ENCODE measurements at places on chromosomes 4 and X. TPM values are rescaled to one million over a fixed set of nuclear protein-coding genes. Genes with fewer than 3 reads are reported as not detected.
A peak's percentile ranks its signal among the peaks of the same experiment; 100 is the strongest.

NXF2B gene
- not detected for total RNA-seq

UNC5C gene
- not detected for total RNA-seq

TLR3 gene
- 1.1 TPM for total RNA-seq

PPP3CA gene
- total RNA-seq: 31.1 TPM

EDA gene
- 2.3 TPM for total RNA-seq

SORCS2 gene
- total RNA-seq: not detected

FAM47C gene
- not detected for total RNA-seq

TACR3 gene
- not detected for total RNA-seq

GYPA gene
- total RNA-seq: not detected

SOWAHB gene
- not detected for total RNA-seq

SMPX gene
- not detected for total RNA-seq

DKK2 gene
- not detected for total RNA-seq

TMEM271 gene
- not detected for total RNA-seq

EXOC1L gene
- total RNA-seq: not detected

AFF2 gene
- total RNA-seq: 0.68 TPM

- H3K4me3 ChIP-seq: no peak overlapping the region
- H3K27ac ChIP-seq: no peak overlapping the region
- no peak for DNase-seq
Observed at GRCh38 chrX:71420686-71421085, 54.5 kb downstream of the TAF1 start.

GRCh38 chr4:73683033-73683432 is 57.3 kb upstream of the CXCL8 start:
- DNase-seq: no peak
- H3K27me3 ChIP-seq: peaks cover 3% of the 10 kb centered on the region
- no peak overlapping the region for H3K4me3 ChIP-seq

- H3K4me1 ChIP-seq: no peaks in the 10 kb centered on the region
- H3K27ac ChIP-seq: no peak overlapping the region
- H3K4me3 ChIP-seq: no peak overlapping the region
- no peak for DNase-seq
Observed at GRCh38 chr4:128461291-128462102, 173.9 kb upstream of the PGRMC2 start.

GRCh38 chr4:101346351-101347266 is 717 bp downstream of the PPP3CA start:
- H3K4me1 ChIP-seq: peaks cover 19% of the 10 kb centered on the region
- H3K27me3 ChIP-seq: peaks cover 26% of the 10 kb centered on the region
- peaks cover 7% of the 10 kb centered on the region for H3K36me3 ChIP-seq
- H3K27ac ChIP-seq: peak overlapping the region; percentile 95
- peak overlapping the region; percentile 95 for H3K4me3 ChIP-seq

GRCh38 chr4:108397850-108398249 is 222.5 kb upstream of the RPL34 start:
- H3K4me3 ChIP-seq: no peak overlapping the region
- H3K27me3 ChIP-seq: peaks cover 2% of the 10 kb centered on the region
- H3K27ac ChIP-seq: no peak overlapping the region

DNA sequence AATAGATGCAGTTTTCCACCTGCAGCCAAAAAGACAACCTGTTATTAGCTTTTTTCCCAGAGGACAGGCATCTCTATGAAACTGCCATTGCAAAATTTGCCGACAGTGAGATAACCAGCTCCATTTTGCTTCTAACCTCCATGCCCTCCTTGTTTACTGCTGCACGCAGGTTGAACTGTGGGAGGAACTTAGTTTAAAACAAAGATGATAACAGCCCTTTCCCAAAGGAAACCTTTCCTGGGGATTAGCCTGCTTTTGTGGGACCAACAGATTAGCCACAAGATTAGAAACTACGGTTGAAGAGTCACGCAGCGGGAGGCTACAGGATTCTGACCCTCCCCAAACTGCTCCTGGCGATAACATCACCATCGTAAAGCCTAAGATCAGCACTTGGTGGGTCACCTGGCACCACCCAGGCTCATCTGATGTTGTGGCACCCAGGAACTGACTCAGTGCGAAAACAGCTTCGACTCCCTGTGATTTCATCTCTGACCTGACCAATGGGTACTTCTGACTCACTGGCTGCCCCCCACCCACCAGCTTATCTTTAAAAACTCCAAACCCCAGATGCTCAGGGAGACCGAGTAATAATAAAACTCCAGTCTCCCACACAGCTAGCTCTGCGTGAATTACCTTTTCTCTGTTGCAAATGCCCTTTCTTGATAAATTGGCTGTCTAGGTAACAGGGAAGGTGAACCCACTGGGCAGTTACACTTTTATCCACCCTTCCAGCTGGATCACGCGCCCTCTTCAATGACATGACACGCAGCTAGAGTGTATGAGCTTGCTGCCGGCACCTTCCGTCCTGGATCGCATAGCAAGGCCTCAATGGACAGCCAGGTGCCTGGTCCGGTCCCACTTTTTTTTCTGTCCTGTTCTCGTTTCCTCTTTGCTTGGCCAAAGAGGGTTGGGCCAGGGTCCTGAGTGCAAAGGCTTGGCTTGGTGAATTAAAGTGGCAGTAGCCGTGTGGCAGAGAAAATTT is 27.2 kb downstream of the NOP14 start:
- H3K27me3 ChIP-seq: no peaks in the 10 kb centered on the region
- H3K4me3 ChIP-seq: peak overlapping the region; percentile 87
- H3K36me3 ChIP-seq: peaks cover 13% of the 10 kb centered on the region
- DNase-seq: peak; percentile 32
- peaks cover 37% of the 10 kb centered on the region for H3K4me1 ChIP-seq
- H3K27ac ChIP-seq: peak overlapping the region; percentile 88

DNA sequence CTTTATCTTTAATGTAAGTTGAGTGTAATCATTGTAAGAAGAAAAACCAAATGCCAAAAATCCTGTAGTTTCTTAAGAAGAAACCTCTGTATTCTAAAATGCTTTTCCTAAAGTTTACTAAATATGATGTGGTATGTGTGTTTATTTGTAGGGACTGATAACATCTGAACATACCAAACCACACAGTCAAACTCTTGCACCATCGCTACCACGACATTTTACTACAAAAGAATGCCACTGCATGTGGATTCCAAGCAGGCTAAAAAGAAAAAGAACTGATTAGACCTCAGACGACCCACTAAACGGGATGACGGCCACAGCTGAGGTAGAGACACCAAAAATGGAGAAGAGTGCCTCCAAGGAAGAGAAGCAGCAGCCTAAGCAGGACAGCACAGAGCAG is 46.1 kb downstream of the LAS1L start:
- H3K4me3 ChIP-seq: no peak overlapping the region
- H3K27ac ChIP-seq: no peak overlapping the region
- no peaks in the 10 kb centered on the region for H3K36me3 ChIP-seq
- H3K27me3 ChIP-seq: no peaks in the 10 kb centered on the region
- no peak for DNase-seq
- H3K4me1 ChIP-seq: no peaks in the 10 kb centered on the region

DNA sequence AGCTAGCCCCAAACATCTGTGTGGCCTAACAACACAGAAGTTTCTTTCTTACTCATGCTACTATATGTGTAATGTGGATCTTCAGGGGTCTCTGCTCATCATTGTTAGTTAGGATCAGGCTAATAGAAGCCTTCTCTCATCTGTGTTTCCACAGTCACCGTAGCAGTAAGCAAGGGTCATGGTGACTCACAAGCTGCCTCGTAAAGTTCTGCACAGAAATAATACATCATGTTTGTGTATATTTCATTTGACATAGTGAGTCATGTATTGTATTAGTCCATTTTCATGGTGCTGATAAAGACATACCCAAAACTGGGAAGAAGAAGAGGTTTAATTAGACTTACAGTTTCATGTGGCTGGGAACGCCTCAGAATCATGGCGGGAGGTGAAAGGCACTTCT is 38.7 kb downstream of the SLC4A4 start:
- H3K27ac ChIP-seq: no peak overlapping the region
- H3K4me3 ChIP-seq: no peak overlapping the region
- no peaks in the 10 kb centered on the region for H3K36me3 ChIP-seq
- DNase-seq: no peak

GRCh38 chrX:17086317-17086716 is 139.9 kb downstream of the REPS2 start:
- no peak overlapping the region for H3K4me3 ChIP-seq
- peaks cover 3% of the 10 kb centered on the region for H3K27me3 ChIP-seq
- no peaks in the 10 kb centered on the region for H3K36me3 ChIP-seq
- no peak overlapping the region for H3K27ac ChIP-seq

- H3K4me1 ChIP-seq: no peaks in the 10 kb centered on the region
- no peak overlapping the region for H3K4me3 ChIP-seq
- no peak overlapping the region for H3K27ac ChIP-seq
Observed at GRCh38 chrX:12595720-12596119, 195.5 kb upstream of the PRPS2 start.

GRCh38 chrX:116142976-116143375 is 27.6 kb upstream of the AGTR2 start:
- no peaks in the 10 kb centered on the region for H3K36me3 ChIP-seq
- no peaks in the 10 kb centered on the region for H3K4me1 ChIP-seq
- H3K27ac ChIP-seq: no peak overlapping the region
- no peak overlapping the region for H3K4me3 ChIP-seq

GRCh38 chrX:69060631-69061408 is 104.4 kb downstream of the PJA1 start:
- no peak overlapping the region for H3K4me3 ChIP-seq
- DNase-seq: no peak
- no peaks in the 10 kb centered on the region for H3K36me3 ChIP-seq
- H3K27ac ChIP-seq: no peak overlapping the region

DNA sequence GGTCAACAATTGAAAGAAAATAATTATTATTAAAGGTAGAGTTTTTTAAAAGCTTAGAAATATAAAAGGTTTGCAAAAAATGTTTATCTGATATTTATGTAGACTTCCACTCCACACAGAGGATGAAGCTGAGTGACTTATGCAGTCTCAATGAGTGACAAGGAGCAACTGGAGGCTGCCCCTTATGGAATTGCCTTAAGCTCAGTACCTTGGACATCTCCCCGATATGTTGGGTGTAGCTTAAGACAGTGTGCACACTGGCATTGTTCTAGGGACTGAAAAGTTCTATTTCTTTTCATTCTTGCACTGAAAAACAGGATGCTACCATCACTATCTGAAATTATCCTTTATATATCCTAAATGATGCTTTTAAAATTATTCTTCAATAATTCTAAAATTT is 292.1 kb downstream of the PRDM5 start:
- no peaks in the 10 kb centered on the region for H3K27me3 ChIP-seq
- no peaks in the 10 kb centered on the region for H3K36me3 ChIP-seq
- H3K4me3 ChIP-seq: no peak overlapping the region
- no peaks in the 10 kb centered on the region for H3K4me1 ChIP-seq
- H3K27ac ChIP-seq: no peak overlapping the region
- DNase-seq: no peak

GRCh38 chrX:43870758-43871419 is 11.4 kb downstream of the MAOB start:
- no peak for DNase-seq
- H3K27ac ChIP-seq: no peak overlapping the region
- no peaks in the 10 kb centered on the region for H3K36me3 ChIP-seq
- H3K4me1 ChIP-seq: no peaks in the 10 kb centered on the region
- H3K27me3 ChIP-seq: no peaks in the 10 kb centered on the region

GRCh38 chr4:169818063-169818679 is 60.4 kb upstream of the HPF1 start:
- no peaks in the 10 kb centered on the region for H3K36me3 ChIP-seq
- no peak overlapping the region for H3K27ac ChIP-seq
- H3K27me3 ChIP-seq: peaks cover 11% of the 10 kb centered on the region
- DNase-seq: no peak

- H3K36me3 ChIP-seq: no peaks in the 10 kb centered on the region
- H3K27ac ChIP-seq: no peak overlapping the region
- H3K4me3 ChIP-seq: no peak overlapping the region
- H3K27me3 ChIP-seq: no peaks in the 10 kb centered on the region
- no peaks in the 10 kb centered on the region for H3K4me1 ChIP-seq
Observed at GRCh38 chrX:4570151-4570550, 856.7 kb upstream of the PRKX start.

- no peak overlapping the region for H3K27ac ChIP-seq
- H3K4me1 ChIP-seq: no peaks in the 10 kb centered on the region
- H3K36me3 ChIP-seq: no peaks in the 10 kb centered on the region
- no peak overlapping the region for H3K4me3 ChIP-seq
- no peaks in the 10 kb centered on the region for H3K27me3 ChIP-seq
Observed at GRCh38 chr4:126375462-126376054, 1060.8 kb downstream of the FAT4 start.

DNA sequence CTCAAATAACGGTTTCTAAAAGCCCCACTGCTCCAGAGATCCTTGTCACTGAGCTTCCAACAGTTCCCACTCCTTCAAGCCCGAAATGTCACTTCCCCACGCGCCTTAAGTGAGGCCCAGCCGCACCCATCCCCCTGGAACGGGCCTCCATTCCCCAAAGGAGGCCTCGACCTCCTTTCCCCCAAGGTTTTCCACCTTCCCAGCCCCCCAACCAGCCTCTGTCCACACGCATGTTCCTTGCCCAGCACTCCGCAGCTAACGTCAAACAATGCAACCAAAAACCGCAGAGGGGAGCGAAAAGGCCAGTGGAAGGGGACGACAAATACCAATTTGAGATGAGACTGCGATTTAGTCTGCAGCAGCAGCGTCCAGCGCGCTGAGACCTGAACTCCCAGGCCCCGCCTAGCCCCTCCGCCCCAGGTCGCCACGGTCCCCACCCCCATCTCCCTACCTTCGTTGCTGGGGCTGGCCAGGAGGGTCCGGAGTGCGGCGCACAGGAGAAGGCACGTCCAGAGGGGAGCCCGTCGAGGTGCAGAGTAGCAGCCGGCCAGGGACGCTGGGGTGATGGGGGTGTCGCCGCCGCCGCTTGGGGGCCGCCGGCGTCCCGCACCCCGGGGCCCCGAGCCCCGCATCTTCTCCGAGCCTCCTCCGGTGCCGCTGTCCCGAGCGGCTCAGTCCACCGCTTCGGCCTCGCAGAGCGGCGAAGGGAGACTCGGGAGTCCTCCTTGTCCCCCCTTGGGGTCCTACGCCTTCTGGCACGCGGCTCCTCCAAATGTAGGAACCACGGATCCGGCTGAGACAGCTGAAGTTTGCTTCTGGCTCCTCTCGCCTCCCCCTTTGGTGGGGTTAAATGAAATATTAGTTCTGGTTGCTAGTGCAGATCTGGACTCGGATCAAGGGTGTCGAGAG is 924 bp downstream of the EPHA5 start:
- H3K36me3 ChIP-seq: peaks cover 3% of the 10 kb centered on the region
- no peak overlapping the region for H3K27ac ChIP-seq
- H3K4me1 ChIP-seq: peaks cover 2% of the 10 kb centered on the region

- H3K4me1 ChIP-seq: no peaks in the 10 kb centered on the region
- no peak for DNase-seq
- no peak overlapping the region for H3K4me3 ChIP-seq
- H3K36me3 ChIP-seq: no peaks in the 10 kb centered on the region
Observed at GRCh38 chr4:41176340-41176739, 38.0 kb downstream of the APBB2 start.

DNA sequence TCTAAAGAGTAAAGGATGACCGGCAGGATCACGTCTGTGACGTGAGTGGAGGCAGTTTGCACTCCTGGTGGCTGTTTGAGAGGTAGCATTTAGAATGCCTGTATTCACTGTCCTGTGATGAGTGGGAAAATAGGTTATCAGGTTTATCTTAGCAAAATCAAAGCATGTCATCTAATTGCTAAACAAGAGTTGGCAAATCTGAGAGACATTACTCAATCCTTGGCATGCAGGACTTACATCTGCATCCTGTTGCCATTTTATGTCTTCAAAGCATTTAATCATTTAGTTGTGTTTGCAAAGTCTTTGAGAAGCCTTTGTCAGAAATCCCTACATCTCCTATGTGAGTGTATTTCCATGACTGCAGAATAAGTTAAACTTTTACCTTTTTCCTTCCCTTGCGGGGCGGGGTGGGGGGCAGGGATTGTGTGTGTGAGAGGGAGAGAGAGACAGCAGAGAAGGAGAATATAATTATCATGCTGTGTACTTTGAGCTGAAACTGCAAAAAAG is 41.4 kb upstream of the MSANTD1 start:
- H3K27me3 ChIP-seq: no peaks in the 10 kb centered on the region
- peaks cover 16% of the 10 kb centered on the region for H3K4me1 ChIP-seq
- no peak overlapping the region for H3K4me3 ChIP-seq
- peaks cover 25% of the 10 kb centered on the region for H3K36me3 ChIP-seq
- no peak for DNase-seq

Data from activated naive CD8-positive, alpha-beta T cell treated with anti-CD3 and anti-CD28 coated beads, Interleukin-2, amount 10 ng/mL, durations not matched to agents 7 days and 5 days (primary cell).